ENCODE measurements at places on chromosomes 2 and 18. TPM values are rescaled to one million over a fixed set of nuclear protein-coding genes. Genes with fewer than 3 reads are reported as not detected.

Gene SERPINB3
- total RNA-seq: not detected

Gene C2orf42
- total RNA-seq: 19.6 TPM

Gene GCKR
- total RNA-seq: not detected

Gene TSPYL6
- not detected for total RNA-seq

Gene PTGR3
- 23.3 TPM for total RNA-seq

Gene CTNNA2
- not detected for total RNA-seq

Gene SPEG
- total RNA-seq: not detected

Gene KCNS3
- total RNA-seq: not detected

Gene LYPD6B
- not detected for total RNA-seq

Gene POMC
- total RNA-seq: 6.9 TPM

Gene IL36G
- total RNA-seq: not detected

Gene ACTR1B
- total RNA-seq: 122 TPM

Gene RTP5
- 0.07 TPM for total RNA-seq

- DNase-seq: no peak
Measured at GRCh38 chr2:101693991-101694588, 3.4 kb upstream of the MAP4K4 start.

DNA sequence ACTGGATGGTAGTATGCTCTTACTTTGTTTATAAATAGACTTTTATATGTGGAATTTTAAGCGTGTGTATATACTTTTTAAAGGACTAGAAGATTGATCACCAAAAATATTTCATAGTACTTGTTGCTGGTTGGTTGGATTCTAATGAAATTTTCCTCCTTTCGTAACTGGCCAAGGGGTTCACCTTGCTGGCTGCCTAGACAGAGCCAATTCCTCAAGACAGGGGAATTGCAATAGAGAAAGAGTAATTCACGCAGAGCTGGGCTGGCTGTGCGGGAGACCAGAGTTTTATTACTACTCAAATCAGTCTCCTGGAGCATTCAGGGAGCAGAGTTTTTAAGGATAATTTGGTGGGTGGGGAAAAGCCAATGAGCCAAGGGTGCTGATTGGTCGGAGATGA lies 70.7 kb downstream of the SNORC start:
- DNase-seq: no peak

DNA sequence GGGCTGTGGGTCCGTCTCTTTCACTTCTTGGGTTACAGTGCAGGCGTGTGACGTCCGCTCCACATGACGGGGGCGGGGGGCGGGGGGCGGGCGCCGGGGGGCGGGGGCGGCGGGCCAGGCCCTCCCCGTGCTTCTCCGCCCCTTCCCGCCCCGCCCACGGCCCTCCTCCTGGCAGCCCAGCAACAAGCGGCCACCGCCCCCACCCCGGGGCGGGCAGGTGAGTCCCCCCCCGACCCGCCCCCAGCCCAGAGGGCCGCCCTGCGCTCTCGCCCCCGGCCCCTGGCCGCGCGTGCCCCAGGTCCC lies 3.6 kb downstream of the ZNF516 start:
- DNase-seq: peak; percentile 75

- DNase-seq: no peak
Measured at GRCh38 chr2:100527440-100528015, 35.3 kb upstream of the PDCL3 start.

- DNase-seq: no peak
Measured at GRCh38 chr2:25257931-25258846, 83.5 kb downstream of the DNMT3A start.

- DNase-seq: no peak
Measured at GRCh38 chr2:74499940-74500577, 656 bp upstream of the LBX2 start.

- DNase-seq: no peak
Measured at GRCh38 chr18:48027401-48027963, 97.0 kb upstream of the SMAD2 start.

DNA sequence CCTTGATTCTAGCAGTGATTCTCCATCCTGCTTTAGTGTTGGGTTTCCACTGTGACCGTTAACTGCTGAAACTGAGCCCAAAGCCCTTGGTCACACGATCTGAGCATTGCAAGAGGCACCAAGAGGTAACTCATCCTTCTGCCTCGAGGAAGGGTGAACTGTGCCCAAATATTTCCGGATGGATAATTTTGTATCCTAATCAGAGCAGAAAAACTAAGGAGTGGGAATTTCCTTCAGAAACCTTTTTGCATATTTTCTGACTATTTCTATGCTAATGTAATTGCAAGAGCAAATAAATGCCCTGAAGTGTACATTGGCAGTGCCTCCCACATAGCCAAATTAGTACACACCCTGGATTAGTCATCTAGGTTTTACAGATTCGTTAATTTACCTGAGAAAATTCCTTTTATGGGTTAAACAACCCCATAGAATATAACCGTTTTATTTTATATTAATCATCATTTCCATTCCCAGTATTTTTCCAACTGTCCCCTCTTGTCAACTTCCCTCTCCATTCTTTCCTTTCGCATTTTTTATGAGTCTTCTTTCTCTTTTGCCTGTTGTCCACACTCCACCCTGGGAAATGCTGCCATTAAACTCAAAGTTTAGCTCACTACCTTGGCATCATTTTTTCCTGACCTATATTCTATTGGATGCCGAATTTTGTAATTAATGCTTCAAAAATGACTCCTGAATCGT lies 31.7 kb upstream of the COBLL1 start:
- DNase-seq: no peak

- no peak for DNase-seq
Measured at GRCh38 chr2:163641986-163642385, 93.8 kb downstream of the FIGN start.

DNA sequence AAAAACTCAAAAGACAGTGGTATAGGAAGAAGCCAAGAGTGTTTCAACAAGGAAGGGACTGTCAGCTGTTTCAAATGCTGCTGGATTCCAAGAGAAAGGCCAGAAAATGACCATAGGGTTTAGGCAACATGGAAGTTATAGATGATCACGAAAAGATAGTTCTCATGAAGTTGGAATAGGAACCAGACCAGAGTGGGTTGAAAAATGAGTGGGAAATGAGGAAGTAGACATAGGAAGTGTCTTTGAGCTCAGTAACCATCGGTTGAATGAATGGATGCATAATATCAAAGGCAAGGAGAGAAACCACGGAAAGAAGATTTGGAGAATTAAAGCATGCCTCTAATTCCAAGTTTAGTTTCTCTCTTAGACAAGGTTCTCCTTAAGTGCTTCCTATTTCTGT lies 1.3 kb downstream of the NCAPH start:
- no peak for DNase-seq

- DNase-seq: no peak
Measured at GRCh38 chr2:33059471-33060156, 112.9 kb downstream of the LTBP1 start.

DNA sequence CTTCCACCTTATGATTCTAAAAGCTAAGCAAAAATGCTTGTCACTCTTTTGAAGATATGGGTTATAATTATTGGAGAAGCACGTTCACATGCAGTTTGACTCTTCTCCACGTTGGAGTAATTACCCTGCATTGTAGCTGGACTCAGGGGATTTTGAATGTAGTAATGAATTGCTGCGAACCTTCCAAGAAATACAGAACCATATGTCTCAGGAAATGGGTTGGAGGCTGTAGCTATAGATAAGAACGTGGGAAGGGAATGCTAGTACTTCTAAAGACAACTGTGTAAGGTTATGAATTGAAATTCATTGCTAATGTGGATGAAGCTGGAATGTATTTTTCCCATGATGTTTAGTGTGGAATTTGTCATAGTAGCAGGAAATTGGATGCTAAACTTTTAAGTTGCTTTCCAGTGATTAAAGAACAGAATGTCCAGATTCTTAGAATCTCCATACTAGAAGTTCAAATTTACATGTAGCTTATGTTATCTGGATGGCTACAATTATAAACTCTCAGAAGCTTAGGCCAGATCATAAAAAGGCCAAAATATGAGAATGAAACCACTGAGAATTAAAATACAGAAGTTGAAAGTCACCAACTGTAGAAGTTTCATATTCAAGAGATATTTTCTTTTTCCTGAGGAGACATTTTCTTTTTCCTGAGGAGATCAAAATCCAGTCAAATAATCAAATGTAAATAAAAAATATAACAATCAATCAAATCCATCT lies 27.3 kb upstream of the SPOPL start:
- DNase-seq: no peak

GRCh38 chr2:183195998-183196409 lies 71.8 kb downstream of the NUP35 start:
- no peak for DNase-seq

GRCh38 chr2:4139316-4139715 lies 435.9 kb downstream of the DCDC2C start:
- no peak for DNase-seq

- peak; percentile 8 for DNase-seq
Measured at GRCh38 chr18:32545631-32546030, 74.9 kb upstream of the GAREM1 start.

GRCh38 chr2:85265304-85265703 lies 62.5 kb downstream of the TGOLN2 start:
- DNase-seq: no peak

DNA sequence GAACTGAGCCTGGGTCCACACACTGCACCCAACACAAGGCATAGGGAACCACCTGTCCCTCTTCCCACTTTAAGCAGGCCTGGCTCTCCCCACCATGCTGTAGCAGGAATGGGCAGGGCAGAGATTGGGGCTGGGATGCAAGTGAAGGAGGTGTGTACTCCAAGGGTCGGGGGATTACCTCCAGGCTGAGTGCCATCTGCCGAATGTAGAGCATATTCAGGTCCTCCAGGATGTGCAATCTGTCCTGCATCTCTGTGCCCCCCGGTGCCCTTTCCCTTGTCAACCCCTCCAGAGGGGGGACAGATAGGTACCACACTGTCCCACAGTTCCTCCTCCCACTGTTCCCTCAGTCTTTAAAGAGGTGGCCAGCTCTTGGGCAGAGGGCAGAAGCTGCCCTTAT lies 2.4 kb downstream of the RTKN start:
- DNase-seq: no peak

GRCh38 chr2:40488927-40489677 lies 37.2 kb upstream of the SLC8A1 start:
- peak; percentile 58 for DNase-seq

DNA sequence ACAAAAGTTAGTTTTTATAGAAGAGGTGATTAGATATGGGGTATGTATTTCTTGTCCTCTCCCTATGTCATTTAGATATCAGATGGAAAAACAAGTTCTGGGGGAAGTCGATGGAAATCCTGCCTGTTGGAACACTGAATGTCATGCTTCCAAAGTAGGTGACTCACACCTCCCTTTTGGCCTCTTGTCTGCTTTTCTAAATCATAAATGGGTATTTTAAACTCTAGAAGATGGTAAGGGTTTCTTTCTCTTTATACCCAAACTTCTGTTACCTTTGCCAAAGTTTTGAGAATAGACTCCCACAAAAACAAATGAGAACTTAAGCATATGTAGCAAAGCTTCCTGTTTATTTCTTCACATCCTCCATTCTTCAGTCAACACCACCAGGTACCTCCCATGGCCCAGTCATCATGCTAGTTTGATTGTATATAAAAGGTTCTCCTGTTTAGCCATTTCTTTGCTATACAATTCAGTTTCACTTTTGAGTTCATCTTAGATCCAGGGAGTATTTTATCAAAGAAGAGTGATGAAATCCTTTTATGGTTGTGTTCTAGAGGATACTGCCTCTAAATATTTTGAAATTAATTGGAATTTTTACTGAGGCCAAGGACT lies 63.9 kb downstream of the PRKRA start:
- peak; percentile 69 for DNase-seq

DNA sequence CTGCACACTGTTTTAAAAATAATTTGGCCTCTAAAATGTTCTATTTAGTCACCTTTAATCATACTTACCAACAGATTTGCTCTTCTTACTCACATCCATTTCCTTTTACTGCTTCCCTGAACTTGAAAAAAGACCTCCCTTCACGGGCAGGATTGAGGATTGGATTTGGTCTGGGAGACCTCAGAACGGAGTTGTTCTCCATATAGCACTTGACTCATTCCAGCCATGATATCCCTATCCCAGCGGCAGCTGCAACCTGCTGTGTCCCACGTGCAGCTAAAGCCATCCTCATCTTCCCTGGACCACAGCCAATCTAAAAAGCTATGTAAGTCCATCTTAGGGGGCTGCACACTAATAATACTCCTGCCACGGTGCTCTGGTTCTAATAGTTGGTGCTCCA lies 97.0 kb upstream of the PTPRM start:
- no peak for DNase-seq

- DNase-seq: no peak
Measured at GRCh38 chr18:35620765-35621164, 39.2 kb downstream of the GALNT1 start.
